HAP-1 (cell line): ENCODE measurements at places on chromosomes 2 and 18.

- DNase-seq = no peak
These were observed 162.7 kb upstream of the COL3A1 start for GRCh38 chr2:188811522-188811921.

- no peak for DNase-seq
These were observed 44.2 kb downstream of the ZEB2 start for GRCh38 chr2:144475569-144476275.

DNA sequence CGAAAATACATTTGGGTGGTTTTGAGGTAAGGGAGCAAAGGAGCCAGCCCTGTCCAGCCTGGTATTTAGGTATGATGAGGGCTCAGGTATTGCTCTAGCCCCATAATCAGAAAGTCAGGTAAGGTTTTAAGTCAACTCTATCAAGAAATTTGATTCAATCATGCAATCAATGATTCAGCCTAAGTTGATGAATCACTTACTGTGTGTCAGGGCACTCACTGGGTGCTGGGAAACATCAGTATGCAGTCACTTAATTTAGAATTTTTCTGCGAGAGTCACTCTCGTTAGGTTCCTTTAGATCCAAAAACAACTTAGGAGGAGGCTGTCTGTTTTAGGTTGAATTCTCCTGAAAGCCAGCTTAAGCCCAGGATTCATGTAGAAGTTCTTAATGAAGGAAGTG lies 17.7 kb upstream of the SERPINB2 start:
- DNase-seq = no peak

DNA sequence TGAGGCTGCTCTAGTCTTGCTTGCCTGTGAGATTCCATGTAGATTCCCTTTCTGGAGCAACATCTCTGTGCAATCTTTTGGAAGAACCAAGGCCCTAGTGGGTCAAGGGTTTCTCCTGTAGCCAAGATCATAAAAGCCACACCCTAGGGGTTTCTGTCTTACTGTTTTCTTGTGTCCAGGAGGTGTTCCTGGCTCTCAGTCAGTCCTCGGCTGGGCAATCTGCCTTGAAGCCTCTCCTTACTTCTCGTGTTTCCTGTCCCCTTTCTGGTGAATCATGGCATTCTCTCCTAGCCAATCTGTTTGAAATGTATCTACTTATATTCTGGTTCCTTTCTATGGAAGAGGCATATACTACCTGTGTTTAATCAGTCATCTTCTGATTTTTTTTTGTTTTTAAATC lies 484.8 kb upstream of the UBE2E3 start:
- DNase-seq = no peak

- DNase-seq = peak; percentile 55
These were observed 1.1 kb upstream of the SPAST start for GRCh38 chr2:32061973-32062861.

GRCh38 chr2:174518395-174518794 lies 31.6 kb upstream of the GPR155 start:
- no peak for DNase-seq

DNA sequence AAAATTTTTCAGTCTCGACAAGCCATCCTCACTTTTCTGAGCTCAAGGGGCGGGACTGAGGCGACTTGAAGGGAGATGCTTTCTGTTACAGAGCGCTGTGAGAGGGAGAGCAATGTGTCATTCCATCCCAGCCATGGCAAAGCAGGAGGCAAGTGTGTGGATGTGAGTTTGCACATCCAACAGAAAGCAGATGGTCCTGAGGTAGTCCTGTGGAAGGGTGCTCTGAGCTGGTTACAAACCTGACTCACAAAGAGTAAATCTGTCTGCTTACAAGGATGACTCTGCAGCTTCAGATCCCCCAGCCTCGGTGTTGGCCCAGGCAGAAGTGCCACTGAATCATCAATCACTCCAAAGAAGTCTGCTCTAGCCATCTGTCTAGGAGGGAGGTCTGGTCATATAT lies 482.0 kb upstream of the DCC start:
- no peak for DNase-seq

GRCh38 chr18:31209041-31209440 lies 46.4 kb upstream of the DSC1 start:
- DNase-seq = peak; percentile 72

GRCh38 chr2:181471226-181471625 lies 14.0 kb downstream of the ITGA4 start:
- no peak for DNase-seq

GRCh38 chr2:189050165-189050712 lies 76.1 kb downstream of the COL3A1 start:
- DNase-seq = no peak
